ENCODE measurements at places on chromosomes 12 and 14.

- DNase-seq, result no peak
Measured at GRCh38 chr12:94507455-94507854, 47.8 kb upstream of the CEP83 start.

GRCh38 chr14:54797556-54797955 is 105.1 kb downstream of the GCH1 start:
- DNase-seq, result no peak

GRCh38 chr12:111759991-111760390 is 6.7 kb upstream of the ALDH2 start:
- no peak for DNase-seq

DNA sequence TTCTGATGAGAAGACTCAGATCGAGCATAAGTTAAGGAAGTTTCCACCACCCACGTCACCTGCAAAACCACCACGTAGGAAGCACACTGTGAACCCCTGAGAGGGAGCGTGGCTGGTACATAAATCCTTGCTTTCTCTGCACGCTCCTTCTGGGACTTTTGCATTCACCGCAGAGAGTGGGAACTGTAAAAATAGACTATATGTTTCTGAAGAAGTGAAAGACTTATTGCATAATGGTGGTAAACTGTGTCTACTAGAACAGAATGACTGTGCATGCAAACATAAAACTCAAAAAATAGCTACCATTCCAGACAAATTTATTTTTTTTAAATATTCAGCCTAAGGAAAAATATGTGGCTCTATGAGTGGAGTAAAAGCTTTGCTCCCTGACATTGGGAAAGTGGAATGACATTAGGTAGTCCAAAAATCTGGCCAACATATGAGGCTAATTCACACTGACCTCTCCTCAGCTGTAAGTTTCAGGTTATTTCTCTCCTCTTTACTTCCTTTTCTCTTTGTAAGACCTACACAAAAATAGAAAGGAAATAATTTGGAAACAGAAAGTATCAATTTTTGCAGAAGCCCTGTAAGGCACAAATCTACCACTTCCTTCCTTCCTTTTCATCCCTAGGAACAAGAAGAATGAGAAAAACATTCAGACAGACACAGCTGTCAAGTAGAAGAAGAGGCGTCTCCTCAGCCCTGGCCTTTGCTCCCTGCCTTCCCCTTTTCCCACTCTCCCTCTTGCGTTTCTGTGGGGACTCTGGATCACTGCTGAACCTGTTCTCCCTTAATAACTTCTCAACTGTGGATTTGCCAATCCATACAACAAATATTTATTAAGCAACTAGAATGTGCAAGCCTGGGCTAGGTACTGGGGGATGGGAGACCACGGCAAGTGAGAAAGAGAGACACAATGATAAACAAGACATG is 264.3 kb upstream of the FOXN3 start:
- DNase-seq, result peak; percentile 59

- no peak for DNase-seq
Measured at GRCh38 chr14:29895591-29896083, 32.0 kb downstream of the PRKD1 start.

DNA sequence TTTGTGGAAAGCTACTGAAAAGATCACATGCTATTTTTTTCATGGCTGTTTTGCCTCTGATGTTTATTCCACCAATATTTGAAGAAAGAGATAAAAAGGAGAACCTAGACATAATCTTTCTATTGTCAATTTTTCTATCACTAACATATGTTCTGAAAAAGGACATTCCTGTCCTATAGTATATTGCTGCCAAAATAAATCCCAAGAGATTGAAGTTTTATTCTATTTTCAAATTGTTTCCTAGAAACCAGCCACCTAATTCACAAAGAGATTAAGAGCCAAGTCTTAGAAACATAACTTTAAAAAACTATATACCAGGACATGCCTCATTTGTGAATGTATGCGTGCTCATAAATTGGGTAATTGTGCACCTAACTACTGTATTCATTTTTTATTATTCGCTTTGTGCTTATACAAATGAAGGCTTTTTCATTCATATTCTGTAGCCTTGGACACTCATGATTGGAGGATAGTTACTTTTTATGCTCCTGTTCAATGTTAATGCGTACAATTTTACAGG is 200.7 kb downstream of the FUT8 start:
- no peak for DNase-seq

DNA sequence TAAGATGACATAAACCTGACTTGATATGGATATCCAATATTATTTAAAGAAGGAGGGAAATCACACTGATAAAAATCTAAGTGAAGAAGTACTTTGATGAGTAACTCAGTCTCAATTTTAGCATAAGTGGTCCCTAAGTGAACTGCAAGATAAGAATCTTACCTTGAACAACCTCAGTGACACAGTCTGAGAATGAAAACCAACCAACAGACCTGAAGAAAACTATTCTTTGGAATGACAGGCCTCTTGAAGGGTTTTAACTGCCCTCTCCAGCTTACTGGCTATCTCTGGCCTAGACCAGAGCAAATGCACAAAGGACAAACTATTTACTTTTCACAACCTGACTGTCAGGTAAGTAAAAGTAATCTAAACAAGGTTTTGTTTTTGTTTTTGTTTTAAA is 44.7 kb downstream of the CPM start:
- no peak for DNase-seq

GRCh38 chr14:30005114-30005808 is 77.6 kb upstream of the PRKD1 start:
- DNase-seq, result no peak

- DNase-seq, result no peak
Measured at GRCh38 chr12:78562368-78563205, 302.0 kb upstream of the SYT1 start.

GRCh38 chr12:131147894-131148293 is 194.2 kb downstream of the ADGRD1 start:
- DNase-seq, result no peak

- DNase-seq, result no peak
Measured at GRCh38 chr12:107564946-107565345, 120.7 kb upstream of the PWP1 start.

- DNase-seq, result no peak
Measured at GRCh38 chr12:96886998-96887677, 19.9 kb upstream of the NEDD1 start.

DNA sequence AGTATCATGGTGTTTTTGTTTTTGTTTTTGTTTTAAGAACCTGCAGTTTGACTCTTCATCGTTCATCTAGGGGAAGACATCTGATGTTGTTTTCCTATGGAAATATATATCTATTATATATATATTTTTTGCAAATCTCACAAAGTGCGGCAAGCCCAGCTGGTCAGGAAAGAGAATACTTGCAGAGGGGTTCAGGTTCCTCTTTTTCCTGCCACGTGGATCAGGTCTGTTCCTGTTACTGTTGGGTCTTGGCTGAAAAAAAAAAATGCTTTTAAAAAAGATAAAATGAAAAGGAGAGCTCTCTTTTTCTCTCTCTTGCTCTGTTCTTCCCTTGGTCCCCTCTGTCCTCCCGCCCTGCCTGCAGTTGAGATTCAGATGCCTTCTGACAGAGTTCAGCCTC is 179.4 kb upstream of the BCL2L14 start:
- DNase-seq, result no peak

DNA sequence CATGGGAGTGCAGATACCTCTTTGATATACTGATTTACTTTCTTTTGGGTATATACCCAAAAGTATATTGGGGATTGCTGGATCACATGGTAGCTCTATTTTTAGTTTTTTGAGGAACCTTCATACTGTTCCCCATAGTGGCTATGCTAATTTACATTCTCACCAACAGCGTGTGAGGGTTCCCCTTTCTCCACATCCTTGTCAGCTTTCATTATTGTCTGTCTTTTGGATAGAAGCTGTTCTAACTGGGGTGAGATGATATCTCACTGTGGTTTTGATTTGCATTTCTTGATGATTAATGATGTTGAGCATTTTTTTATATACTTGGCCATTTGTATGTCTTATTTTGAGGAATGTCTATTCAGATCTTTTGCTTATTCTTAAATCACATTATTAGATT is 44.1 kb upstream of the JDP2 start:
- DNase-seq, result no peak

GRCh38 chr12:31011746-31012566 is 61.7 kb upstream of the DDX11 start:
- no peak for DNase-seq

DNA sequence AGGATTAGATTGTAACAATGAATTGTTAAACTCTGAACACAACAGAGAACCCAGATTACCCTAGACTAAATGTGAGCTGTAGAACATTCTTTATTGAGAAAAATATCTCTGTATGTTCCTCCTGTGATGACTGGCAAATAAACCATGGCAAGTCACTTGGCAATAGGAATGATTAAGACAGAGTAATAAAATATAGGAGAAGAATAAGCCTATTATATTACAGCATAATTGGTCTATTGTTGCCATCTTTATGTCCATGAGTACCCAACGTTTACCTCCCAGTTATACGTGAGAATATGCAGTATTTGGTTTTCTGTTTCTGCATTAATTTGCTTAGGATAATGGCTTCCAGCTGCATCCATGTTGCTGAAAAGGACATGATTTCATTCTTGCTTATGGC is 211.2 kb upstream of the AVPR1A start:
- no peak for DNase-seq

DNA sequence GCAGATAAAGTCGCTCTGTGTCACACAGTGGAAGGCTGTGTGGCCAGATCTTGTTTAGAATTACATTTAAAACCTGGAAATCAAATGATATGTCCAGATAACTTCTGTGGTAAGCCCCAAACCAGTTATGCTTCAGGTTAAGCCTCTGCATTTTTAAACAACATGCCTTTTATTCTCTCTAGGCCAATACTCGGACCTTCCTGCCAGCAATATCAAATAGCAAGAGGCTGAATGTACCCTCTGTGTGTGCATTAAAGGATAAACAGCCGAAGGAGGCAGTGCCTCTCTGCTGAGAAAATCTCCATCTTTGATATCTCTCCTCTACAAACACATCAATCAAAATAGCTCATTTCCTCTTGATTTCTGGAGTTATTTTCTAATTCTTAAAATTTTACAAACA is 67.1 kb upstream of the TMEM260 start:
- DNase-seq, result no peak

- DNase-seq, result no peak
Measured at GRCh38 chr14:64815257-64815656, 64.5 kb downstream of the SPTB start.

DNA sequence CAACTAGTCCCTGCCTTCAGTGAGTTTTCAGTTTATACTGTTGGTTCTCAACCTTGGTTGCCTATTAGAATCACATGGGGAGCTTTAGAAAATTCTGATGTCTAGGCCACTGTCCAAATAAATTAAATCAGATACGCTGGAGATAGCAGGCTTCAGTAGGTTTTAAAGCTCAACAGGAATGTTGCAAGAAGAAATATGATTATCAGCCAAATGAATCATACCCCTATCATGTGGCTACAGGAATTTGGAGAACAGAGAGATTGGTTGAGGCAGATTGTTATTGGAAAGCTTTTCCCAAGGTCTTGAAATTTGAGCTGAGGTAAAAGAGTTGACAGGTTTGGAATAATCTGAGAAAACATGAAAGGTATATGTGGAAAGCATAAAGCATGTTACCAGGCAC is 125.3 kb downstream of the WIF1 start:
- DNase-seq, result no peak

DNA sequence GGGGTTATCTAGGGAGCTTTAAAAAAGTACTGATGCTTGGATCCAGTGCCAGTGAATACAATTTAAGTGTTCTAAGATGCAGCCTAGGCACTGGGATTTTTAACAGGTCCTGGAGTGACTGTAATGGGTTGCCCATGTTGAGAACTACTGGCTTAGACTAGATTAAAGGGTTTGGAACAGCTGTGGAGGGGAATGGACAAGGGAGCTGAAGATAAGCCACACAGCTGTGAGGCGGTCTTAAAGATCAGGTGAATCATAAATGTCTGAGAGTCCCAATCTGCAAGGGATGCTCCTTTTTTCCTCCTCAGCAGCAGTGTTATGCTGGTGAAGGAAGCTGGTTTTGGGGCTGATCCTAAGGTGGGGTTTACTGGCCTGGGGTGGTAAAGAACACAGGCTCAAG is 35.5 kb upstream of the FRMD6 start:
- DNase-seq, result no peak

- DNase-seq, result no peak
Measured at GRCh38 chr12:18926188-18926587, 188.3 kb downstream of the CAPZA3 start.

GRCh38 chr12:12521888-12522287 is 40.8 kb downstream of the DUSP16 start:
- DNase-seq, result no peak

GRCh38 chr14:72882463-72882862 is 11.4 kb downstream of the DPF3 start:
- no peak for DNase-seq

GRCh38 chr14:101593411-101594238 is 32.3 kb downstream of the DIO3 start:
- no peak for DNase-seq

DNA sequence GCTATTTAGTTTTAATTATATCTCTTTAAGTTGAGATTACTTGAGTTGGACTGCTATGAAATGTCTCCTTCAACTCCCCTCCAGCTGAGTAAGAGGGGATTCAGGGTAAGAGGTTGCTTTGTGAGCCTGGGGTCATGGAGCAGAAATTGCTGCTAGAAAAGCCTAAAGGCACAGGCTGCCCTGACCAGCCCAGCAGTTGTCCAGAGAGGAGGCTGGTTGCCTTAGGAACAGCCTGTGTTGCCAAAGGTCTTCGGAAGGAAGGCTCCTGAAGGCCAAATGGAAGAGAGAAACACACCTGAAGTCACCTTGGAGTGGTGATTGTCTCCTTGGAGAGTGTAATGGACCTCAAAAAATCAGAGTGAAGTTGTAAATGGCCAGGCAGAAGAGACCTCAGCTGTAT is 235.5 kb upstream of the PDE3A start:
- DNase-seq, result no peak

GRCh38 chr12:112105891-112106290 is 2.7 kb downstream of the NAA25 start:
- DNase-seq, result no peak

DNA sequence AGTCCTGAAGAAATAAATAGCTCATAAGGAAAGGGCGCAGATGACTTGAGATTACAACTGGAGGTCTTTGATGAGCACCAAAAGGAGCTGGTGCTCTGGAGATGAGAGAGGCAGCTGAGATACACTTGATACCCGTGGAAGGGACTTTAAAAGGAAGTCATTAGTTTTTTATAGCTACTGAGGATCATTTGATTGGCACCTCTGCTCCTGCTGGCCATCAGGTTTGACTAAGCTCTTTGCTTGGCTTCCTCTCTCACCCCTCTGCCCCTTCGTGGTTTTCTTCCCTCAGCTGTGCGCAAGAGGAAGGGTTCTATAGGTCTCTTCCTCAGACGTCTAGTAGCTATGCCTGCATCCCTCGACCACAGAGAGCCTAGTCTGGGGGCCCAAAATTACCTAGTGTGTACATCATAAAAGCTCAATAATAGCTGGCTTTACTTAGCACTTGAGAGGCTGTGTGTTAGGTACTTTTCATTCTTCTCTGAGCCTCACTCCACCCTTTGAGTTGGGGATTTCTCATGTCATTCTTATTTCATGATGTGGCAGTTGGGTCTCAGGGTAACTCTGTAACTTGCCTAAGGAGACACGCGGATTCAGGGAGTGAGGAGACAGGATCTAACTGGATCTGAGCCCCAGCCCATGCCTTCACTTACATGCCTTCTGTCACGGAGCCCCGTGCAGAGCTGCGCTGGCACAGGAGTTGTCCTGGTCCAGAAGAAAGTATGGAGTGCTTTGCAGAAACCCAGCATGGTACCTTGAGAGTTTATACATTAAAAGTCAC is 68.4 kb upstream of the ASPG start:
- no peak for DNase-seq

- no peak for DNase-seq
Measured at GRCh38 chr14:77892381-77892871, 92.5 kb downstream of the ADCK1 start.

GRCh38 chr12:101581190-101581589 is 13.6 kb upstream of the MYBPC1 start:
- DNase-seq, result no peak
